CD4-positive, alpha-beta T cell treated with Interleukin-10 for 1 hour (primary cell): ENCODE measurements at places on chromosomes 4 and X.

DNA sequence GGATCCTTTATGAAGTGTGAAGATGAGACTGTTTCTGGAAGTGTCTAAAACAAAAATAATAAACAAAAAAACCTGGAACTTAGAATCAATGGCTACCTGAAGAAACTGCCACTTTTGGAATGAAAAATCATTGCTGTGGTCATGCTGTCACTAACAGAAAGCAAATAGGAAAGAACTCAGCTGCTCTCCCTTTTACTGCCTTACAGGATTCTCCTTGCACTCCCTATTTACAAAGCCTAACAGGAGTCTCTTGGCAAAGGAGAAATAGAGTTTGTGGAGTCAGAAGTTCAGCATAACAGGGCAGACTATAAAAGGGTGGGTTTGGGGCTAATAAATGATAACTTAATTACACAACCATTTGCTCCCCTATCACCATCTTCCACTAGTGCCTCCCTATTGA lies 19.0 kb upstream of the GK2 start:
- no peak for DNase-seq

GRCh38 chr4:150773729-150774449 lies 191.9 kb downstream of the MAB21L2 start:
- DNase-seq, result no peak

- DNase-seq, result no peak
Observed at GRCh38 chr4:139455126-139455538, 1.2 kb downstream of the RAB33B start.

DNA sequence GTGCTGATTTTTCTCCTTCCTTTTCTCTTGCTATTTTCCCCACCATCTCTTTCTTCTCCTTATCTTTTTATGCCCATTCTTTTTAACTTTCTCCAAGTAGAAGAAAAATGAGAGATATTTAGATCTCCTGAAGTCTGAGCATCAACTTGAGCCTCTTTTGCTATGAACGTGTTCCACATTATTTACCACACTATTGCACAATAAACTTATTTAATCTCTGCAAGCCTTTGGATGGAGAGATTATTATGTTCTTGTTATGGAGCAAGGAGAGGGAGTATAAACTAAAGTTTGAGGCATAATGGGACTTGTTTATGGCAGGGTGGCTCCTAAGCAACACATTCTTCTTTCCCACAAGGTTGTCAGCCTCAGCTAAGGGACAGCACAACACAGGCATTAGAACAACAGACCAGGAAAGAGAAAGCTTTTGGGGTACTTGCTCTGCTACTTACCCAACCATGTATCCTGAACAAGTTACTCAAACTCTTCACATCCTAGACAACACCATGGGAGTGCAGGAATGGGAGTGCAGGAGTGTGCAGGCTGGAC lies 365.5 kb upstream of the BOD1L1 start:
- no peak for DNase-seq

DNA sequence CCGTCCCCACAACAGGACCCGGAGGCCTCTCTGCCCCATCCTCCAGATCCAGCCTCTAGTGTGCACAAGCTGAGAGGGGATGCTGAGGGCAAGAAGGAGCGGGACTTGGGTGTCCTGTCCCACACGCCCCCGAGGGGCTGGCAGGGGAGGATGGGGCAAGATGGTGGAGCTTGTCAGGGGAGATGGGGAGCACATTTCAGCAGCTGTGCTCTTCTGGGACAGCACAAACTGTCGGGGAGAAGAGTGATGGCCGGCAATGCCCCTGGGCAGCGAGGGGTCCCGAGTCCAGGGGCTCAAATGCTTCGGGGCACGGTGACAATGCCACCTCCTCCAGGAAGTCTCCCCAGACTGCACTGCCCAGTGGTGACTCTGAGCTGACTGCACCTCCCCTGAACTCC lies 134.5 kb downstream of the FAM53A start:
- no peak for DNase-seq

- DNase-seq, result peak; percentile 57
Observed at GRCh38 chr4:108107729-108108382, 60.9 kb downstream of the LEF1 start.

- DNase-seq, result no peak
Observed at GRCh38 chr4:165326831-165327210, 648 bp upstream of the MSMO1 start.

DNA sequence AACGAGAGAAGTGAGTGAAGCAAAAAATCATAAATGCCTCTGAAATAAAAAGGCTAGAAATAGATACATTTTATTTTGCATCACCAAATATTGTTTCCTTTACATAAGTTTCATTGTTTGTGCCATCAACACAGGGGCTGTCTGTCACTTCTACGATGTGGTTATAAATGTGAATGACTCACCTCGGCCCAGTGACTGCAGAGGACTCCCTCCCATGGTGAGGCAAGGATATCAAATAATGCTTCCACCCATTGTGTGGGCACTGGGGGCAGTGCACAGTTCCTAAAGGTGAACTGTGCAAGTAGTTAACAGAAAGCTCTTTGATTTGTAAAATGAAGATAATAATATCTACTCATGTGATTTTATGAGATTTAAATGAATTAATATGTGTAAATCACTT lies 230.3 kb upstream of the NEIL3 start:
- no peak for DNase-seq

- DNase-seq, result no peak
Observed at GRCh38 chrX:40188573-40189417, 91.0 kb upstream of the BCOR start.

DNA sequence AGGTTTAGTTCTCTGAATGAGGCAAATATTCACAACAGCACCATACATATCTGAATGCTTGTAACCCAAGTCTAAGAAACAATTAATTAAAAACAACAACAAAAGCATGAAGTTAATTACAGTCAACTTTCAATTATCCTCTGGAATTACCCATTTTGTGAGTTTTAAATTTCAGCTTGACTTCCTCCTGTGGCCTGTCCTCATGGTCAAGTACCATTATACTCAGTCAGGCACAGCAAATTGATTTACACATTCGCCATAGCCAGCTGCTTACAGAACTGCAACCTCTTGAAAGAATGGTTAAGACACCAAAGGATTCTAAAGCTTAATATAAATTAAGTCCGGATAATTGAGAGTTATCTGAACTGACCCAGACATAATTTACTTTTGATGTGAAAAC lies 306.5 kb downstream of the CAMK2D start:
- no peak for DNase-seq

- DNase-seq, result no peak
Observed at GRCh38 chrX:51694254-51694653, 11.6 kb upstream of the CENPVL2 start.

DNA sequence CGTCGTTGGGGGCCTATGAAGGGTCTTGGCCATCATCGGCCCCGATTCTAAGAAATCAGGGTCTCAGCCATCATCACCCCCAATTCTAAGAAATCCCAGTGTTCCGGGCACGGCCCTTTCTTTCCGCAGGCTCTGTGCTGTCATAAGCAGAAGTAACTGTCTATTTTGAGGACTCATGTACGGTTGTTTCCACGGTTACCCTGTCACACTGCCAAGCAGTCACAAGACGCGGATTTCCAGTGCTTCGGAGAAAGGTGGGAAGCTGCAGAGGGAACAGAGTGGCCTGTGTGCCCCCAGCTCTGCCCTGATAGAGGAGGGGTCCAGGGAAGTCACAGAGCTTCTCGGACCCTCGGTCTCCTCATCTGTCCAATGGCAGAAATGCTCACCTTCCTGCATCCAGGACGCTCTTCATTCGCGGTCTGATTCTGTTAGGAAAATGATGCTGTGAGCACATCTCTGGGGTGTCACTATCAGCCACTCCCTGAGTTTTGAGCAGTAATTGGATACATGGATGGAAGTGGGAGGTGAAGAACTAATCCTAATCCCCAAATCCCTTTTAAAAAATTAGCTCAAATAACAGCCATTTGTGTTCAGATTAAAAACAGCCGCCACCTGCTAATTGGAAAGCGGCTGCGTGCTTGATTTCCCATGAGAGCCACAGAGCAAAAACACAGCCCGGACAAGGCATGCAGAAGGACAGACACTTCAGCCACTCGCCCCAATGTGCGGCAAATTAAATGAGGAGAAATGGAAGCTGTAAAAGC lies 73.1 kb downstream of the WFS1 start:
- no peak for DNase-seq

GRCh38 chr4:82998898-82999297 lies 11.7 kb downstream of the LIN54 start:
- DNase-seq, result no peak

GRCh38 chr4:36374836-36375511 lies 93.6 kb downstream of the DTHD1 start:
- DNase-seq, result no peak

GRCh38 chr4:78542373-78542772 lies 9.2 kb upstream of the ANXA3 start:
- DNase-seq, result no peak

GRCh38 chr4:48243429-48243828 lies 26.2 kb downstream of the TEC start:
- no peak for DNase-seq

DNA sequence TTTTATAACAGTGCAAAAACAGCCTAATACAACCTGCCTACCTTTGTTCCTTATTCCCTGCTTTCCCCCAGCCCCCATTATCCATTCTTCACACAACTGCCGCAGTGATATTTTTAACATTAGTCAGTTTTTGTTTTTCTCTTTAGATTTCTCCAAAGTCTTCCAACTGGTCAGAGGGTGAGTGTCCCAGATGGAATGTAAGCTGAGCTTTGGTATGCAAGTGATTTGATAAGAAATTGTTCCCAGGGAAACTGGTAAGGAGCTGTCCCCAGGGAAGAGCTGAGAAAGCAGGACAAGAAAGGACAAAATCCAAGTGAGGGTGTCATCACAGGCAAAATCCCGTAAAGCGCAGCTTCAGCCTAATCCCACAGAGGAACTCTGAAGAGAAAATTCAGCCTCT lies 475.5 kb upstream of the ADGRL3 start:
- no peak for DNase-seq

GRCh38 chr4:100366213-100366612 lies 151.6 kb downstream of the EMCN start:
- DNase-seq, result no peak

GRCh38 chrX:70452143-70452733 lies 7.6 kb downstream of the DLG3 start:
- peak; percentile 65 for DNase-seq

- no peak for DNase-seq
Observed at GRCh38 chr4:101033986-101034385, 313.3 kb downstream of the PPP3CA start.

DNA sequence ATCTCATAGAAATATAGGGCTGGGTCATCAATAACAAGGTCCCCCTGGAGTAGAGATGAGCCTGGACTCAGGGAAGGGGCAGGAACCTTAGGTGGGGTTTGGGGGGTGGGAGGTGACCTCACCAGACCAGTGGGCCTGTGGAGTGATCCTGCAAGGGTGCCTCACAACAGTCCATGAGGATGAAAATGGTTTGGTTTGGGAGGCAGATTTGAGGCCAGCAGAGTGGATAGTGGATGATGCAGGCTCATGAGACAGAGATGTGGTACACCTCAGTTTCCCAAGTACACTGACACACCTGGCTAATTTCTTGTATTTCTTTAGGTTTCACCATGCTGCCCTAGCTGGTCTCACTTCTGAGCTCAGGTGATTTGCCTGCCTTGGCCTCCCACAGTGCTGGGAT lies 18.1 kb upstream of the TRIM60 start:
- no peak for DNase-seq

- no peak for DNase-seq
Observed at GRCh38 chr4:188550296-188550695, 411.1 kb downstream of the TRIML1 start.

DNA sequence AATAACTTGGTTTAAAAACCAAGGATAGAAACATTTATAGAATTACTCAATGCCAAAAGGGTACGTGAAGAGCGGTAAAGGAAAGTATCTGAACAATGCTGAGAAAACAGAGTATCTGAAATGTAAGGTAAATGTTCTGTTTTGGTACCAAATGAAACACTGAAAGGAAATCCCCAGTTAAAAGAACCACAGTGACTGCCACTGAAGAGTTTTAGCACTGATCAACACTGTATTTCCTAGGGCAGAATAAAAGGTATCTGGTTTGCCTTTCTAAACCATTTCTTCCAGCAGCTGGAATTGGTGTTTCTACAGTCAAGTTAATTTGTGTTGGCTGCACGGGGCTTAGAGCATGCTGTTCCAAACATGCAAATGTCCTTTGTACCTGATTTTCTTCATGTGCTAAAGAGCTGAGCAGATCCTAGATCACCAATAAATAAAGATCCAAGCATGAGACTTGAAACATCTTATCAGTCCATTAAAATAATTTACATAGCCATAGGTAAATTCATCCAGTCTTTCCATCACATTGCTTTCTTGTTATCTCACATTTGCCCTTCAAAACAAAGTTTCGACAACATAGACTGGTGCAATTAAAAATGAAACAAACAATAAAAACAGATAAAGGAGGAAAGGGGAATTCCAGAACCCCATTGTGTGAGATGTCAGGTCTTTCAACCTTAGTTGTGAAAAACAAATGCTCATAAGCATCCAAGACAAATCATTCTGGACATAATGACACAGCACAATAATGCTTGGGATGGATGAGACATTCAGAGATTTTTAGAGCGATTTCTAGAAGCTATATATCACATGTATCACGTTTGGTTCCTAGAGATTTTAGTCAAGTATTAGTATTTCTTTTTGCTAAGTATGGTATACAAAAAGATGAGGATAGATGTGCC lies 38.6 kb downstream of the MFAP3L start:
- DNase-seq, result no peak

DNA sequence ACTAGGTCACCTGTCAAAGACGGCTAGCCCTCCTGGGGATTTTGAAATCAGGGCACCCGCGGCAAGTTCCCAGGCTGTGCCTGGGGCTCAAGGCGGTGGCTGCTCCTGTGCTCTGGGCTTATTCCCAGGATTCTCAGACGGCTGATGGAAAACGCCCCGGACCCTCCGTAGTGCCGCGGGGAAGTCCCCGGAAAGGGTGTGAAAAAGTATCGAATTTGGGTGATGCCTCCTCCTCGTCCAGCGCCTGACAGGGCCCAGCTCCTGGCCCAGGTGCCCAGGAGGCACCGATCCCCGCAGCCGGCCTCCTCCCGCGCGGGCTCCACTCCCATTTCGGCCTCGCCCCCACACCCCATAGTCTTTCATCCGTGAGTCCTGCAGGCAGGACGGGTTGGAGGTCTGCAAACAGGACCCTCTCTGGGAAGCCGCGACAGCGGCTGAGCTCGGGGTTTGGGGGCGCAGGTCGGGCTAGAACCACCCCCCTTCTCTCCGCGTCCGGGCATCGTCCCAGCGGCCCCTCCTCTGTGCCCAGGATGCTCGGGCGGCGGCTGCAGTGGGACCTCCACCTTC lies 1.1 kb upstream of the NSG1 start:
- DNase-seq, result no peak

- no peak for DNase-seq
Observed at GRCh38 chr4:73139245-73139644, 69.7 kb upstream of the COX18 start.

- no peak for DNase-seq
Observed at GRCh38 chrX:10755439-10756334, 135.3 kb upstream of the MID1 start.

DNA sequence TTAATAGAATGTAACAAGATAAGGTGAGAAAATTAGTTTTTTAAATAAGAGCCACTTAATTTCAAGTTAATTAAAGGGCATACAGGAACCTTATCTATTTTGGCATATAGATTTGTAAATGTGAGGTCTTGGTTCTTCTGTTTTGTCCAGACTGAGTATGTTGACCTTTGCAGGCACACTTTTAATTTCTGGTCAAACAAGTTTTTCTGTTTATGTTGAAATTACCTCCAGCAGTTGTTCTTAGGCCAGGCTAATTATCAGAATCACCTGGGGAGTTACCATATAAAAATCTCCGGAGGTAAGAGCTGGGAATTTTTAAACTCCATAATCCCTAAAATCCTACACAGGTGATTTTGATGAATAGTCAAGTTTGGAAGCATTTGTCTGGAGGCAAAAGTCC lies 227.4 kb upstream of the ANKRD50 start:
- DNase-seq, result no peak

- no peak for DNase-seq
Observed at GRCh38 chr4:143252478-143252877, 67.8 kb downstream of the USP38 start.
